ENCODE measurements at places on chromosomes 5 and 9.
A peak's percentile ranks its signal among the peaks of the same experiment; 100 is the strongest.

DNA sequence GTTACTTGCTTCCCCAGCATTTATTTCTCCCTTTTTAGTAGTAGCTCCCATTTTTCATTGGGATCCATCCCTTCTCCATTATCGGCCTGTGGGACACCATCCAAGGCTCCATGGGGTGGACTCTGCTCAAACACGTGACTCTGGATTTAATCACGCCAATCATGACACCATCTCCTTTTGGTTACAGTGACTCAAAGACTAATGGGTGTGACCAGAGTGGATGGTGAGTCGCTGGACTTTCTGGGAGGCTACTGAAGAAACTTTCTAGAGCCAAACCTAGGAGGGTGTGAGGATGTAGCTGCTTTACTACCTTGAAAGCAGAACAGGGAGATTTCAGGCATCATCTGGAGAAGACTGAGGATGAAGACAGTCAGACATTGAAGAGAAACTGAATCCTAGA is 93.1 kb downstream of the PJA2 start:
- no peak for DNase-seq

GRCh38 chr9:121434969-121435368 is 64.7 kb downstream of the GGTA1 start:
- no peak for DNase-seq

- DNase-seq, result no peak
Observed at GRCh38 chr5:97478483-97478882, 295.4 kb upstream of the RIOK2 start.

GRCh38 chr9:84949258-84949657 is 279.7 kb downstream of the NTRK2 start:
- DNase-seq, result no peak

GRCh38 chr9:105093685-105094084 is 150.8 kb upstream of the SLC44A1 start:
- DNase-seq, result no peak

DNA sequence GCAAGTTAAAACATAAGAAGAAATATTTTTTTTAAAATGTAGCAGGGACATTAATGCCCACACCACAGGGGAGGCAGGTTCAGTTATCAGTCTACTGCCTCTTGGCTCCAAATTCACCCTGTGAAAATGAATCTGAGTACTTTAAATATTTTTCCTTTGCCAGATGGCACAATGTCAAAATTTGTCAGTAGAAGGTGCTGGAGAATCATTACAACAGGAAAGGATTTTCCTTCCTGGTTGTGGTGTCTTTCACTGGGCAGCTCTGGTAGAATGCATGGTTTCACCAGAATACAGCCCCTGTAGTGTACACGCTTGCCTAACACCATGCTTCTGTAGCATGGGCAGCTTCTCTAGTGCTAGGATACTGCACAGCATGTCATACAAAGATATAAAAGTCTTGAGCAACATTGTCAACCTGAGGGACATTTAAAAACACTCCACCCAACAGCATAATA is 9.7 kb upstream of the SREK1 start:
- DNase-seq, result no peak

- DNase-seq, result no peak
Observed at GRCh38 chr9:84024041-84024575, 43.5 kb downstream of the RMI1 start.

GRCh38 chr9:35258660-35259474 is 97.1 kb downstream of the UNC13B start:
- peak; percentile 10 for DNase-seq

DNA sequence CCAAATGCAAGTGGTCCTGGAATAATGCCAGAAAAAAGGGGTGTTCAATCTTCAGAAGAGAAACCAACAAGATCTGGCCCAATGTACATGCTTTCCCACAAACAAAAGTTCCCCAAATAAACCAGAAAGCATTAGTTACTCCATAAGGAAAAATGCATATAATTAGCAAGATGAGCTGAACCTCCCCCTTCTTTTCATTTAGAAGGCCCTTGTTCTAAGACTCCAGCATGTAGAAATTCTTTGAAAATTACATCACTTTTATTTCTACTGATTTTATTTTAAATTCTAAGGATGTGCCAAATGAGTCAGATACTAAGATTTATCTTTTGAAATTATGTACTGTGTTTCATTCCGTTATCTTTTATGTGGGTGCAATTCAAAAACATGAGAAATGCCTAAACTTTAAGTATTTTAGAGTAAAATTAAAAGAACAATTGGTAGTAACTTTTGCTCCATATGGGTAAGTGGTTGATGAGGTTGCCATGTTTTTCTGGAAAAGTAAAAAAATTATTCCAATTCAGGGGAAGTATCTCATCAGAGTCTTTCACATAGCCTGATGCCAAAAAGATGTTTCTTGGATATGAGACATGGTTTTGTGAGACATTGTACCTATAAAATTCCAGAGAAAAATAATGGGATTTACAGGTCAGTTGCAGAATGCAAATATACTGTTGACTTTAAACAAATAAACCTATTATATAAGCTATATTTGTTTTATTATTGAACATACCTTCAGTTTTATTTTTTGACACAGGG is 106.5 kb upstream of the CCDC112 start:
- DNase-seq, result no peak

- no peak for DNase-seq
Observed at GRCh38 chr5:172504701-172505402, 50.5 kb upstream of the SH3PXD2B start.

- no peak for DNase-seq
Observed at GRCh38 chr9:130487500-130487899, 42.7 kb downstream of the ASS1 start.

GRCh38 chr9:89484475-89485404 is 13.2 kb downstream of the SEMA4D start:
- no peak for DNase-seq

GRCh38 chr9:125477089-125477544 is 215.5 kb downstream of the GAPVD1 start:
- DNase-seq, result no peak

GRCh38 chr9:128094166-128094949 is 26.3 kb downstream of the SLC25A25 start:
- peak; percentile 46 for DNase-seq

- DNase-seq, result no peak
Observed at GRCh38 chr5:145340099-145340498, 495.0 kb downstream of the PRELID2 start.

- no peak for DNase-seq
Observed at GRCh38 chr5:150413176-150413901, 629 bp upstream of the CD74 start.

GRCh38 chr5:14410068-14410393 is 171.6 kb upstream of the OTULINL start:
- no peak for DNase-seq

DNA sequence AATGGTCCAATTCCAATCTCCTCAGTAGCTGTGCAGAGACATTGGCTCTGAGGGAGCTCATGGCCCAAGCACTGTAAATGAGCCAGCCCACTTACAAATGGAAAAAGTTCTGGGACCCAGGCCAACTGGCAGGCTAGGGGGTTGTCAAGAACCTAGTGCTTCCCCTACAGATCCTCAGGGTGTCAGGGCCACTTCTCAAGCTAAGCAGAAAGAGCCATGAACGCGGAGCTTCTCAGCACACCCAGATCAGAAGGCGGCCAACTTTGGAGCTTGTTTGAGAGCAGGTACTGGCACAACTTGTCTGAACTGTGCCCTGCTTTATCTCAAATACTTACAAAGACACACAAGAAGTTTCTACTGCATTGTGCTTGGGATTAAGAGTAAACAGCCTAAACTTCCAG is 17.5 kb downstream of the TLE1 start:
- no peak for DNase-seq

- DNase-seq, result no peak
Observed at GRCh38 chr5:86143837-86144236, 473.9 kb upstream of the COX7C start.

GRCh38 chr5:68630354-68630753 is 414.8 kb downstream of the PIK3R1 start:
- no peak for DNase-seq

DNA sequence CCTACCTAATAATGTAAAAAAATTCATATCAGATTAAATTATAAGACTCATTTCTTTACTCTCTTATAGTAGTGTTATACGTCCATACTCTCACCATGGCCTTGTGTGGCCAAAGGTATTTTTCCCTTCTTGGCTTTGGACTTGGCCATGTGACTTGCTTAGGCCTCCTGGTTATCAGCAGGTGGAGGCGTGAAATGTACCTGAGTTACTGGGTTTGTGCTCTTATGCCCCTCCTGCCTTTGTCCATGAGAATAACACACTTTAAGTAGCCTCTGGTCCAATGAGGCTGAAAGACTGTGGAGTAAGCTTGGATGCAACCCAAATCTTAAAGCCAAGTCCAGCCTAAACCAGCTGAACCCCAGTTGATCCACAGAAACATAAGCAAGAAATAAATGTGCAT is 68.7 kb downstream of the RETREG1 start:
- DNase-seq, result no peak

- no peak for DNase-seq
Observed at GRCh38 chr5:135244620-135245021, 154.4 kb downstream of the MACROH2A1 start.

GRCh38 chr9:129806061-129806460 is 3.1 kb downstream of the TOR1B start:
- no peak for DNase-seq

DNA sequence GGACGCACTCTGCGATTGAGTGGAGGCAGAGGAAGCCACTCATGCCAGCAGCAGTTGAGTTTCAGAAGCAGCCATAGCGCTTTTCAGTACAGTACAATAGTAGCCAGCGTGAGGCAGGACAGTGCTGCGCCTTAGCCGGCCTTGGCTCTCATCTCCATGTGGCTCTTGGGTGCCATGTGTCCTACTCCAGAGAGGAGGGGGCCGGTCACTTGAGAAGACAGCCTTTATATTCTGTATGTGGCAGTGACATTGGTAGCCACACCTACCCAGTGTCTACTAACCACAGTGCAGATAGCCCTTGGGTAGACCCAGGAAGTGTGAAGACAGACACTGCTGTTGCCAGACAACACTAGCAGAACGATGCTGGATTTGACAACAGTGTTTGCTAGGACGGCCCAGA is 42.3 kb downstream of the FAM78A start:
- no peak for DNase-seq

DNA sequence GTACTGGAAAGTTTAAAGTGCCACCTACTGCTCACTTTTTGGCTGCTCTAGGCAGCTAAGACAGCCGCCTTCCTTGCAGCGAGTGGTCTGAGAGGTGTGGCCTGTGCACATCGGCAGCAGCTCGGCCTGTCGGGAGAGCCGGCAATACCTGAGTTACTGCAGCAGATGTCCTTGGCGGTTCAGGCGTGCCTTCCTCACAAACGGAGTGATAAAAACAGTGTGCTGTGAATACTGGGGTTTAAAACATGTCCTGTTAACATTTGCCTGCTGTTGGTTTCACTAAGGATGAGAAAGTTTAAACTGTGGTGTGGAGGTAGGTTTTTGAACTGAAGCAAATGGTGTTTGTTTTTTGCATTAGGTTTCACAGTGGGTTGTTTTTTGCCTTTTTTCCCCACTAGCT is 12.9 kb downstream of the TRAF2 start:
- no peak for DNase-seq

DNA sequence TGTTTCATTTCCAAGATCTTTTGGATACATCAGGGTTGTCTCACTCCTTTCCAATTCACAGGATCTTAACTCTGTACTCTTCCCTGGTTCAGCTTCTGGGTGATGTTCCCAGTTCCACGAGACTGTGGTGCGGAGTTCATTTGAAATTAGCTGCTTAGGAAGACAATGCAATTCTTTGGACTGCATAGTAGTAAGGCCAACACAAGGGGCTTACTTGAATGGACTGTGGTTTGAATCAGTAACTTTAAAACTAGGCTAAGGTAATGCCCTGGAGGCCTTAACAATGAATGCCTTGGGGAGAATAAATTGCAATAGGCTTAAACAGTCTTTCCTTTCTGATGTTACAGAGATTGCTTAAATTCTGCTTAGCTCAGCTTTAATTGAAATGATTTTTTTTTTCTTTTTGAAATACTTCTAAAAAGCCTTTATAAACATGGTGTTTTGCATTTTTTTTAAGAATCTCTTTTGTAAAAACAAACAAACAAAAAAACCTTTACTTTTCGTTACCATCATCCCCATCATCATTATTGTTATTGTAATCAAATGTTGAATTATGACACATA is 133.8 kb upstream of the MEF2C start:
- DNase-seq, result no peak

DNA sequence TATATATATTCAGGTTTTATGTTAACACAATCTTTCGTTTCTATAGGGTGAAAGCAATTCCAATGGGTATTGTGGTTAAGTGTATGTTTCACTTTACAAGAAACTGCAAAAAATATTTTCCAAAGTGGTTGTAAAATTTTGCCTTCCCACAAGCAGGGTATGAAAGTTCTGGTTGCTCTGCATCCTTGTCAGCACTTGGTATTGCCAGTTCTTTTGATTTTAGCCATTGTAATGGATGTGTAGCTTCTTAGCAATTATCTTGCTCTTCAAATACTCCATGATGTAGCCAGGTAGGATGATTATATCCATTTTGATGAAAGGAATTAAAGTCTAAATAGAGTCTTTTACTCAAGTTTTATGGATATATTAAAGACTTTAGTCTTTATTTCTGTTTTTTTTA is 9.1 kb upstream of the ADAM19 start:
- no peak for DNase-seq

- no peak for DNase-seq
Observed at GRCh38 chr5:168176251-168176650, 115.2 kb upstream of the WWC1 start.

DNA sequence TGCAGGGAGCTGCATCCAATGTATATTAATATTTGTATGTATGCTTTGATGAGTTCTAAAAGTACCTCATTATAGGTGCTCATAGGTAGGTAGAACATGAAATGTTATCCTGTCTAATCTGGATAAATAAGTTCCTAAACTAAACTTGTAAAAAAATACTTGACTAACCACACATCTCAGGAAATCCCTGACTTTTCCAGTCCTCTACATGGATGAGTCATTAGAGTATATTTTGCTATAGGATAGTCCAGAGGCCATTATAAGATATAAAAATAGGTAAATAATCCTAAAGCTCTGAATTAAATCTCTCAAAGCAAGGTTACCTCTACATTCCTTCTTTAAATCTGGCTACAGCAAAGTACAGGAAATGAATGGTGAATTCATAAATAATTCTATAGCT is 404.3 kb downstream of the RAB3C start:
- no peak for DNase-seq
